ENCODE measurements at places on chromosomes 6 and 20. TPM values are rescaled to one million over a fixed set of nuclear protein-coding genes. Genes with fewer than 3 reads are reported as not detected.

Gene TMEM217
- 1.6 TPM for total RNA-seq

Gene IMPG1
- 0.96 TPM for total RNA-seq

Gene PPP1R3G
- total RNA-seq: 0.54 TPM

GRCh38 chr6:131182991-131183425, 47.7 kb downstream of the AKAP7 start:
- ATAC-seq: peak; percentile 55

- ATAC-seq: no peak
Observed at GRCh38 chr6:112061605-112062004, 7.7 kb downstream of the CCN6 start.

DNA sequence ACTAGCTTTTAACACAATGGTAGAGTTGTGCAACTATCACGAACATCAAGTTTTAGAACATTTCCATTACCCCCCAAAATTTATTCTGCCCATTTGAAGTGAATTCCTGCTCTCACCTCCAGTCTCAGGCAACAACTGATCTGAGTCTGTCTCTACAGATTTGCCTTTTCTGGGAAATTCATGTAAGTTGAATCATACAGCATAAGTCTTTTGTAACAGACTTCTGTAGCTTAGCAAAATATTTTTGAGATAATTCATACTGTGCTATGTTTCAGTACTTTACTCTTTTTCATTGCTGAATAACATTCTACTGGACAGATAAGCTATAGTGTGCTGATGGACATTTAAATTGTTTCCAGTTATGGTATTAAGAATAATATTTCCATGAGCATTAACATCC, 447.3 kb upstream of the GJE1 start:
- no peak for ATAC-seq

- ATAC-seq: peak; percentile 99
Observed at GRCh38 chr6:27772261-27773001, 139.8 kb downstream of the OR2B2 start.

Gene HSPA1L
- 2.4 TPM for total RNA-seq

GRCh38 chr6:27234576-27234975, 12.9 kb upstream of the PRSS16 start:
- no peak for ATAC-seq

Gene NOX3
- not detected for total RNA-seq

Gene C6orf136
- total RNA-seq: 10.8 TPM

Gene ABHD12
- 51.3 TPM for total RNA-seq

Gene HLA-DPA1
- total RNA-seq: 1.2 TPM

Measured in motor neuron (in vitro differentiated cells).